ENCODE measurements at places on chromosomes 11 and 22. TPM values are rescaled to one million over a fixed set of nuclear protein-coding genes. Genes with fewer than 3 reads are reported as not detected.

DNA sequence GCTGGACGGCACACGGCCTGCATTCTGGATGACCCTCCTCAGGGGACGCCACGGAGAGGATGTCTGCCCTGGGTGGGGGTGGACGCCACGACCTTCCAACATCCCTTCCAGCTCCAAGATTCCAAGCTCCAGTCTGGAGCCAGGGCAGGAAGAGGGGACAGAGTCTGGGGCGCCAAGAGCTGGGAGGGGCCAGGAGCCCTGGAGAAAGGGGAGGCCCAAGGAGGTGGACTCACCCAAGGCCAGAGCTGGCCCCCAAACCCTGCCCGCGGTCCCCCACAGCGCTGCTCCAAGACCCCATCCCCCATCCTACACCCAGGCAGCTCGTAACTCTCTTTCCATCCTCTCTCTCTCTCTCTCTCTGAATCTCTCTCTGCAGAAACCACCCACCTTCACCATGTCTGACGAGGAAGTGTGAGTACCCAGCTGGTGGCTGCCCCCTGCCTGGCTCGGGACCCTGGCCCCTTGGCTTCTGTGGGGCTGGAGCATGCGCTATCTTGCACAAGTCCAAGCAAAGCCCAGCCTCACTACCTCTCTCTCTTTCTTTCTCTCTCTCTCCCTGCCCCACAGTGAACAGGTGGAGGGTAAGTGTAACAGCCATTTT lies 3.1 kb downstream of the TNNT3 start:
- DNase-seq = no peak

DNA sequence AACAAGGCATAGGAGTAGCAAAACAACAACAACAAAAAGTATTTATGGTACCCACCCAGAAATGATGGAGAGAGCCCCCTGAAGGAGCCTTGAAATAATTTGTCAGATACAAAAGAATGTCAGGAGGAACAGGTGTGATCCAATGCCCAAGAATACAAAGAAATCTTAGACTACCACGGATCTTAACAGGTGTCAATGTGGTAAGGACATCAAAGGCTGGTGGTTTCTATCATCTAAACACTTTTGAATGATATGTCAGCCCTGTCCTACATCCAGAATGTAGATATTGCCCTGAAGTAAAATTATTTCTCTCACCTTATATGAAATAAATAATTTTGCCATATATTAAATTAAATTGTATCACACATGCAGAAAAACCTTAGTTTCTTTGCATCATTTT lies 386.4 kb upstream of the ANO5 start:
- DNase-seq = no peak

GRCh38 chr11:112829971-112830654 lies 131.1 kb upstream of the NCAM1 start:
- no peak for DNase-seq

DNA sequence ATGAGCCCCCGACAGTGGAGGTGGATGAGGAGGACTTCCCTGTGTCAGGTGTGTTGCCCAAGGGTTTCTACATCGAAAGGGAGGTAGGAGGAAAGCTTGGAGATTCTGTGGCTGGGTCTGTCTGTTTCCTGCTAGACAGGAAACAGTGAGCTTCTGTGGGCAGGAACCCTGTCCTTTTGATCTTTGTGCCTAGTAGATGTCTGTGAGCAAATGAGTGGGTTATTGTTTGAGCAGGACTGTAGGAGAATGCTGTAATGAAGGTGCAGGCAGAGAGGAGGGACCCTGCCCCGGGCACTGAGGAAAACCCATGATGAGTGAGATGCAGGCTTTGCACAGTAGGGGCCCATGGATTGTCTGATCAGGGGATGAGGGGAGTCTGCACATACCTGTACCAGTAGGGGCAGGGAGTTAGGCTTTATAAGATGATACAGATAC lies 14.0 kb downstream of the USP35 start:
- DNase-seq = no peak

- no peak for DNase-seq
Observed at GRCh38 chr11:118909619-118910308, 16.0 kb downstream of the BCL9L start.

- no peak for DNase-seq
Observed at GRCh38 chr11:15640318-15640717, 525.6 kb downstream of the INSC start.

DNA sequence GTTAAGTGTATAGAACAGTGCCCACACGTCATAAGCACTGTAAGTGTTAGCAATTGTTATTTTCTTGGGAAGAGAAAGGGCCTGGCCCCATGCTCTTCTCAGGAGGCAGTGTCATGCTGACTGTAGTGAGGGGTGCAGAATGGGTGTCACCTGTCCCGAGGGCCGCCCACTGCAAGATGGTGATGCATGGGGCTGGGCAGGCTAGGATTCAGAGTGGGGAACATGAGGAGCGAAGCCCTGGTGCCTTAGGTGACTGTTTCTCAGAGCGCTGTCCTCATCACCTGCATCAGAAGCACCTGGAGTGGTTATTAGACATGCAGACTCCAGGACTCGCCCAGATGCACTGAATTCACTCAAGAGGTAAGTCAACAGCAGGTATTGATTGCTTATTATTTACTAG lies 101.0 kb upstream of the PARVA start:
- no peak for DNase-seq

DNA sequence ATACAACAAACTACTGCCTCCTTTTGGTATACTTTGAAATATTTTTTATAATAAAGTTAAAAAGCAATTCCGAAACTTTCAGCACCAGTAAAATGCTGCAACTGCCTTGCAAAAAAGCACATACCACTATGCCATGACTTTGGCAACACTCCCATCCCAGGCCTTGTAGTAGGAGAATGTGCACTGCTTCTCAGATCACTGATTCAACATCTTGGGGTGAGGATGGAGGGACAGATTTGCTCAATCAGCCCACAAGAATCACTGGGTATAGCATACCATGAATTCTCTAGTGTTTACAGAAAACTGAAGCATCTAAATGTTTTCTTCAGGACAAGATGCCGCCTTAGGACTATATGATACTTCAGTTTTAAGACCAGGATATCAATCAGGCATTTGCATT lies 14.9 kb downstream of the EIF4ENIF1 start:
- DNase-seq = no peak

GRCh38 chr11:61797263-61797944 lies 4.7 kb downstream of the FEN1 start:
- peak; percentile 81 for DNase-seq

- peak; percentile 68 for DNase-seq
Observed at GRCh38 chr11:115606498-115607220, 102.4 kb upstream of the CADM1 start.

DNA sequence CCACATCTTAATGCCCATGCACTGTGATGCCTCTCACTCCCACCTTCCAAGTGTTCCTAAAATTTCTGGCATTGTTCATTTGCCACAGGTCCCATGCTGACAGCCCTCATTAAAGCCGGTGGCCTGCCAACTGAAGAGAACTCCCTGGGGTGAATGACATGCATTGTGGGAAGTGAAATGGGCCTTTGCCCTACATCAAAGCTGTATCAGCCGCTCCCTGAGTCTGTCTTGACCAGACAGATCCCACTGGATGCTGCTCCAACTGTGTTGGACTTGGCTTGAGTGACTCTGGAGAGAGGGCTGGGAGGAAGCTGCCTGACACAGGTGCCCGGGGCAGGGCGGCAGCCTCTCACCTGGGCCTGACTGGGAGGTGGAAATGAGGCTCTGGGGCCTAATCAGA lies 8.8 kb upstream of the SEC14L4 start:
- no peak for DNase-seq

- DNase-seq = no peak
Observed at GRCh38 chr11:13679768-13680167, 11.3 kb downstream of the FAR1 start.

GRCh38 chr22:19525116-19525660 lies 978 bp upstream of the CLDN5 start:
- DNase-seq = no peak

DNA sequence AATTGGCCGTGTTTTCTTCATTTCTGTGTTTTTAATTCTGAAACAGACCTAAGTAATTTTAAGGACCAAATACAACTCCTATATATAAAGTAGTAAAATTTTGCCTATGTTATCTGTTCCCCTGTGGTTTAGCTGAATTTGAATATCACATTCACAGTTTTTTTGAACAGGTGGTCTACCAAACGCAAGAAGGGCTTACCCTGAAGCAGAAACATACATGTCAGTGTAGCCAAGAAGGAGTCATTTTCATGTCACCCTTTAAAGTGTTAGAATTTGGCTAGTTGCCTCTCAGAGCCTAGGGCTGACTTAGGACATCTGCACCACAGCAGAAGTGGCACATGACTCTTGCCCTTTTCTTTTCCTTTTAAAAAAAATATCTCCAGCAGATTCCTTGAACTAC lies 34.3 kb downstream of the MYBPC3 start:
- DNase-seq = no peak

DNA sequence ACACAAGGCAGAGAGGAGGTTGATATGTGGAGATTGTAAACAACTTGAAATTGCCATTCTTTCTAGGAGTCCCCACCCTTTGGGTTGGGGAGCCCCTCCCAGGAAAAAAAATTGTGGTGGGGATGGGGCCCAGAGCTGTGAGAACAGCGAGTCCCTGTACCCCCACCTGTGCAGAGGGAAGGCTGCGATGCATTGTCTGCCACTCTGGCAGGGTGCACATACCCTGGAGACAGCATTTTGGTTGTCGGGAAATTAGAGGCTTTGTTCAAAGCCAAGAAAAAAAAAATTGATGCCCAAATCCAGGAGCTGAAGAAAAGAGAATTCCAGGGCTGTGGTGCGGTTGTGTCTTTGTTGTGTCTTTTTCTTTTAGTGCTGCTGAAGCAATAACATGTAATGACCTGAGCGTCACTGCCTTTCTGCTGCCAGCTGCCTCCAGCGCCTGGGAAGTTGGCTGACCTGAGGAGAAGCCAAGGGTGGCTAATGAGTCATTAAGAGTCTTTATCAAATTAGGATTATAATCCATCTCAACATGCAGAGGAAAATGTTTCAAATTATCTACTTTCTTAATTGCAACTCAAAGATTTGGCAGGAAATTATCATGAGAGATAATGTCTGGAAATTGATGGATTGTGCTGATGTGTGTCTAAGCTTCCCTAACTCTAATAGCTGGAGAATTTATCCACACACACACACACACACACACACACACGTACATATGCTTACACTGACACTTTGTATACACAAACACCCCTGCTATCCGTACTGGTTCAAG lies 8.0 kb upstream of the PKNOX2 start:
- no peak for DNase-seq

DNA sequence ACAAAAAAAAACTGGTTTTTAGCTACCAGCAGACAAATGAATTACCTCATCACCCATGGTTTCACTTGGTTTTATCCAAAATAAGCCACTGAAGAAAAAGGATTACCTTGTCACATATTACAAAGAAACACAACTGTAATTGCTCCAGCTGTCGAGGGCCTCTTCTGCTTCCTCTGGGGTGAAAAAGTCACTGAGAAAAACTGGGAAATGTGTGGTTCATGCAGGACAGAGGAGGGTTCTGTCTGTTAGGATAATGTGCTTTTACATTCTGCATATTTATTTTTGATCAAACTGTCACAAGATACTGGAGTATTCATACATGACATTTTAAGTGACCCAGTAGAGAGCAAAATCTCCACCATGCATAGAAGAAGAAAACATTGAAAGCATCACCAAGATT lies 211.7 kb downstream of the NAV2 start:
- no peak for DNase-seq

- peak; percentile 9 for DNase-seq
Observed at GRCh38 chr22:37943136-37943824, 10.1 kb downstream of the C22orf23 start.

GRCh38 chr11:58742140-58742539 lies 10.4 kb upstream of the GLYAT start:
- DNase-seq = no peak

Gene POLR2F
- 91.6 TPM for total RNA-seq

GRCh38 chr11:94757037-94757735 lies 11.0 kb upstream of the AMOTL1 start:
- DNase-seq = no peak

GRCh38 chr11:74686792-74687191 lies 44.4 kb downstream of the CHRDL2 start:
- no peak for DNase-seq

DNA sequence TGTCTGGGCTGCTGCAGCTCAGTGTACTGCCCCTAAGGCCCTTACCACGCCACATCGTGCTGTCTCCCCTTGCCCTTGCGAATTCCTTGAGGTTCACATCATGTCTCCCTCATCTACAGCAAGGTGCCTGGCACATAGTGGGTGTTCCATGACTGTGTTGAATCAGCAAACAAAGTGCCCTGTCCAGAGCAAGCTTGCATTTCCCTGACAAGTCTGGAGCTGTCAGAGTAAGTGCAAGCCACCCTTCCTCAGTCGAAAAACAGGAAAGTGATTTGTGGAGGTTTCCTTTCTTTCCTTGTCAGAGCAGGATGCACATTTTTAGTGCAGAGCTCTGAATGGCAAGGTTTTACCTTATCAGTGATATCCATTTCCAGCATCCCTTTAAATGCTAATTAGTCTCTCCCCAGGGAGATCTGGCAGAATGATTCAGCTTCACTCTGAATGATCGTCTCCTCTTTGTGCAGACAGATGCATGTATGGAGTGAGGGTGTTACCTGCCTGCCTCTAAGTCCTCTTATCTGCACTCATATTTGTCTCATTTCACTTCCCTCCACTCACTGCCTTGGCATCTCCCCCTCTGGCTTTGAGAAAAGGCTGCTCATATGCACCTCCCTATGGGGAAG lies 331.2 kb downstream of the TMEM135 start:
- DNase-seq = peak; percentile 42

- no peak for DNase-seq
Observed at GRCh38 chr22:30627471-30627870, 8.1 kb upstream of the SLC35E4 start.

Gene OR4D11
- total RNA-seq = not detected

Gene ANGPTL5
- total RNA-seq = not detected

Gene ARHGAP20
- total RNA-seq = 1.1 TPM

GRCh38 chr11:118443590-118444218 lies 7.4 kb downstream of the KMT2A start:
- no peak for DNase-seq

Gene CRYAB
- 1.7 TPM for total RNA-seq

DNA sequence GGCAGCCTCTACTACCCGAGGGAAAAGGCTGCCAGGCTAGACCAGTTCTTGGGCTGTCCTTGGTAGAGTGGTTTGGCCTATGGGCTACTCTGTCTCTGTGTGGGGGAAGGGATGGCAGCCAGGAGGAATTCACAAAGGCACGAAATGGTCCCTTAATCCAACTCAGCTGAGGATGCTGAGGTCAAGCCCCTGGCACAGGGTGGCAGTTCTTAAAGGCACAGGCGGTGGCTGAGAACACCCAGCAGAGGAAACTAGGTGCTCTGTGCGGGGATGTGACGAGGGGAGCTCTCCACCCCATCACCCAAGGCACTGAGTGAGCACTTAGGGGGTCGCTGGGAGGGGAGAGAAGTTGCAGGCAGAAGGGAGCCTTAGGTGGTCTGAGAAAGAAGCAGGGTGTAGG lies at the start of gene MFRP:
Gene MFRP (minus strand): TSS at position 101 of the 400 bp plus-strand sequence. CDS start 192 bp downstream, outside the sequence.
- DNase-seq = no peak

Gene OR56A1
- not detected for total RNA-seq

- no peak for DNase-seq
Observed at GRCh38 chr22:36727927-36728488, 24.5 kb upstream of the CACNG2 start.

Data from M059J (cell line).